ENCODE measurements at places on chromosomes 4 and X.

- DNase-seq = no peak
Measured at GRCh38 chr4:12612876-12613275, 871.3 kb downstream of the RAB28 start.

DNA sequence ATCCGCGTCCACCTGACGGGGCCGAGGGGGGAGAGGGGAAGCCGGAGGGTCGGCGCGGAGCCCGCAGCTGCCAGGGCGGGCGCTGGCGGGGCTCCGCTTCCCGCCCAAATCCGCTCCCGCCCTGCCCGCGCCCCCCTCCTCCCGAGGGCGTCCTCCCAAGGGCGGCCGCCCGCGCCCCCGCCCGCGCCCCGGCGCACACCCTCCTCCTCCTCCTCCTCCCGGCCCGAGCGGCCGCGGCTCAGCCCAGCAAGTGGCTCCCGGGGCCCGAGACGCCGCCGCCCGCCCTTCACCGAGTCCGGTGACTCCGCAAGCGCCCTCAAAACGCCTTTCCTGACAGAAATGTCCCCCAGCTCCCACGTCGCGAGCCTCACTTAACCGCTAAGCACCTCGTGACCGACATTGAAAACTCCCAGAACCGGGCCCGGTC, 487 bp downstream of the HMGB2 start:
- peak; percentile 52 for DNase-seq

GRCh38 chr4:8754634-8755589, 116.7 kb downstream of the HMX1 start:
- DNase-seq = no peak

DNA sequence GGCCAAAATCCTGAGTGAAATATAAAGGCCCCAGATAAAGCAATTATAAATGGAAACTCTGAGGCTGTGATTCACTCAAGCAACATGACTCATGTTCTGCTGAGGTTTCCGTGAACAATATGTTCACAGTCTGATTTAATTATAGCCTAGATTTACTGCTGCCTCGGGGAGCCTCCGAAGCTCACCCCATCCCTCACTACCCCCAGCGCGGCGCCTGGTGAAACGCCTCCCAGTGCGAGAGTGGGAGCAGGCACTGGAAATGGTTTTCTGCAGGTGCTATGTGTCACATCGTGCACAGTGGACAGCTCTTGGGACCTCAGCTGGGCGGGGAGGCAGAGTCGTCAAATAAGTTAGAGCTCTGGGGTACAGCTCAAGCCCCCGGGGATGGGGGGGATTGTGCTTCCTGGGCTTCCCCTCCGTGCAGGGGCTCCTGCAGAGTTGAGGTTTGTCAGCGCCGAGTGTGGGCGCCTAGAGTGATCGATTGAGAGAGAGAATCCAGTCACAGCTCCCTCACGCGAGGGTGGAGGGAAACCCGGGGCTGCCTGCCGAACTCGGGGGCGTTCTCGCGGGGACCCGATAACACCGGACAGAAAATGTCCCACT, 110.6 kb downstream of the PHKA2 start:
- no peak for DNase-seq

DNA sequence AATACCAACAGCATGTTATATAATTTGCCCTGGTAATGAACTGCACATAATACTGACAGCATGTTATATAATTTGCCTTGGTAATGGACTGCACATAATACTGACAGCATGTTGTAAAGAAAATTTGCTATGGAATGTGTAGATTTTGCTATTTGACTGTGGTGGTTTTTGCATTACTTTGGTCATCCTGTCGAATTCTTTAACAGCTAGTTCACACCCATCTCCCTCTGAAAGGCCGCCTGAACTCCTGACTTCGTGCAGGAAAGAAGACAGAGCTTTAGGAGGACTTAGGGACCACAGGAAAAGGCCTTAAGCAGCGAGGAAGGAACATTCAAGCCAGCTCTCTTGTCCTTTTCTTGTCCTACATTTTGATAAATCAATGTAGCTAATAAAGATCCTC, 45.2 kb upstream of the DCLK2 start:
- no peak for DNase-seq

DNA sequence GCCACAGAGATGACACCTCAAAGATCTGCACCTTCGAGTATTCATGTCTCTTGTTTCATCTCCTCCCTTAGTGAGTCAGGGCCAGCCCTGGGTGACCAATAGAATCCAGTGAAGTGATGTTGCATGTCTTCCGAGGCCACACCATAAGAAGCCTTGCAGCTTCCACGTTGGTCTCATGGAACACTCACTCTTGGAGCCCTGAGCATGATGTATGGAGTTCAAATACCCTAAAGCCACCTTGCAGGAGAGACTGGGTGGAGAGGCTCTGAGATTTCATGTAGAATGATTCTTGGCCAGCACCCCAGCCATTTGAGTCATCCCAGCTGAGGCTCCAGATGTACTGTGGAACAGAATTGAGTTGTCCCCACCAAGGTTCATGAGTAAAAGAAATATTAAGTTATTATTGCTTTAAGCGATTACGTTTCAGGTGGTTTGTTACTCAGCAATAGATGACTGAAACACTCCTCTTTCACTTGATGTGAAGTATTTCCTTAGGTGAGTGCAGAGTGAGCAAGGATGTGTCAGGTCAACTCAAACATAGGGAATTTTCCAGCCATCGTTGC, 5.0 kb upstream of the RP2 start:
- no peak for DNase-seq

GRCh38 chr4:25021216-25021615, 9.5 kb downstream of the LGI2 start:
- DNase-seq = no peak

GRCh38 chr4:142405695-142406498, 440.2 kb downstream of the INPP4B start:
- DNase-seq = no peak

DNA sequence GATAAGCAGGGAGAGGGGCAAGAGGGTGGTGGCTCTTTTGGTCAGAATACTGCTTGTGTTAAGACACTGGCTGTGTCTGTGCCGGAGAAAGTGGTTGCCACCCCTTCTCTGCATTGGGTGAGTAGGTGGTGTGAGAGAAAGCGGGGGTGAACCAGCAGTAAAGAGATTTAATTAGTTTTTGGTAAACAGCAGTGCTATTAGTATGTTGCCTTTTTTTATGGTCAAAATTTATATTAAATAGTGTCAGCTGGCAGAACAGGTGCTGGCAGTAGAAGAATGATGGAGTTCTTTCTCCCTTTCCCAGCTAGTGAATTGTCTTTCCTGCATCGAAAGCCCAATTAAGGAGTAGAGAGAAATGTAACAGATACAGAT, 181.6 kb downstream of the LARP7 start:
- DNase-seq = no peak

Measured in CD4-positive, alpha-beta T cell treated with Interleukin-21 for 1 hour (primary cell).